ENCODE measurements at places on chromosomes 13 and 19.

GRCh38 chr19:947707-948539, 22.1 kb downstream of the ARID3A start:
- no peak for DNase-seq

- no peak for DNase-seq
These were observed 100.3 kb upstream of the WASF3 start for GRCh38 chr13:26457212-26457611.

DNA sequence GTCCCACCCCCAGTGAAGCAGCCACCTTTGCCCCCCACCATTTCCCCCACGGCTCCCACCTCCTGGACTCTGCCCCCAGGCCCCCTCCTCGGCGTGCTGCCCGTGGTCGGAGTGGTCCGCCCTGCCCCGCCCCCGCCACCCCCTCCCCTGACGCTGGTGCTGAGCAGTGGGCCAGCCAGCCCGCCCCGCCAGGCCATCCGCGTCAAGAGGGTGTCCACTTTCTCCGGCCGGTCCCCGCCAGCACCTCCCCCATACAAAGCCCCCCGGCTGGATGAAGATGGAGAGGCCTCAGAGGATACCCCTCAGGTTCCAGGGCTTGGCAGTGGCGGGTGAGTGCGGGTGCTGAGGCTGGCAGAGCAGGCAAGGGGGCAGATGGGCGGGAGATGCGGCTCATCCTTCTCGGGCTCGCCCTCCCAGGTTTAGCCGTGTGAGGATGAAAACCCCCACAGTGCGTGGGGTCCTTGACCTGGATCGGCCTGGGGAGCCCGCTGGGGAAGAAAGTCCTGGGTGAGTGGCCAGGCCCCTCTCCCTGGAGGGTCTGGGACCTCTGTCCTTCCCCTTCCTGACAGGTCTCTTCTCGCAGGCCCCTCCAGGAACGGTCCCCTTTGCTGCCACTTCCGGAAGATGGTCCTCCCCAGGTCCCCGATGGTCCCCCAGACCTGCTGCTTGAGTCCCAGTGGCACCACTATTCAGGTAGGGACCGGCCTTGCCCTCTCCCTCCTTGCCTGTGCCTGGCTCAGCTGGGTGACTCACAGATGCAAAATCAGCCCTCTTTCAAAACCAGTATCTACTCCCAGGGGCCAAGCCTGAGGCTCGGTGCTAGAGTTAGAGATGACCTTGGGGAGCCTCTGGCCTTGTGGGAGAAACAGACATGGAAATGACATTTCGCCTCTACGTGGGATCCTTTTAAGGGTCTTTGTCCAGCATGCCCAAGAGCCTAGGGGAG, 8.8 kb downstream of the IGFLR1 start:
- no peak for DNase-seq

DNA sequence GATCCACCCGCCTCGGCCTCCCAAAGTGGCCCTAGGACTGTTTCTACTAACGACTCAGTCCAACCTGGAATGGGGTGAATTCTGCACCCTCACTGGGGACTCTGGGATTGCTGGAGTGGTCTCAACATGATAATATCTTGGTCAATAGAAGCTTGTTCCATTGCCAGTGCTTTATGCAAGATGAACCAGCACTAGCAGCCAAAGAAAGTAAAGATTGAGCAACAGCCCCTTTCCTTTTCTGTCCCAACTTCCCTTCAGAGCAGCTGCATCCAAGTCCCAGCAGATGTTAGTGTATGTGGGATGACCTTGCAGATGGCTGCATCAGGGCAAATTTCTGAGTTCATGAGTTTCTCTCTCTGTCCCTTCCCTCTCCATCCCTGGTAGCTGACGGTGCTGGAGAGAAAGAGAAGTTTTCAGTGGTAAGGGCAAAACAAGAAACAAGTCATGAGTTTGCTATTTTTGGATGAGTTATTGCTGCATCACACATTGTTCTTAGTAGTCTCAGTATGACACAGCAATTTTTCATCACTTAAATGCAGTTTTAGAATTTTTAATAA, 183.6 kb upstream of the EDNRB start:
- peak; percentile 41 for DNase-seq

DNA sequence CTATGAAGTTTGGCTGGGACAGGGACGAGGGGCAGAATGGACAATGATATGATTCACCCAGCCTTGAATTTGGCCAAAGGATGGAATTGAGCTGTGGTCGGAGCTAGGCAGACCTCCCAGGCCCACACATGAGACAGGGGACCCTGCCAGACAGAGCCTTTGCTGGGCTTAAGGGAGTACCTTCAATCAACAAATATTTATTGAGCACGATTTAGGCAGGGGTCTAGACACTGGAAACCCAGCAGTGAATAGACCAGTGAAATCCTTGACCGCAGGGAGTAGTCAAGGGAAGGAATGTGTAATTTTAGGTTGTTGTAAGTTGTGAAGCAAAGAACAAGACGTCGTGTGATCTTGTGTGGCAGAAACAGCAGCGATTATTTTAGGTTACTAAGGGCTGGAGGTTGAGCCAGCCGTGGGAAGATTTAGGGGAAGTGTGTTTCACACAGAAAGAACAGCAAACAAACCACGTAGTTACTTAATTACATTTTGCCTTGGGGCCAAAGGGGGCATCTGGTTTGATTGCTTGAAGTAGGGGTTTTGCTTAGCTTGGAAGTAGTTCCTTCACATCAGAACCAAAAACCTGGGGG, 16.9 kb upstream of the AP1M2 start:
- no peak for DNase-seq

DNA sequence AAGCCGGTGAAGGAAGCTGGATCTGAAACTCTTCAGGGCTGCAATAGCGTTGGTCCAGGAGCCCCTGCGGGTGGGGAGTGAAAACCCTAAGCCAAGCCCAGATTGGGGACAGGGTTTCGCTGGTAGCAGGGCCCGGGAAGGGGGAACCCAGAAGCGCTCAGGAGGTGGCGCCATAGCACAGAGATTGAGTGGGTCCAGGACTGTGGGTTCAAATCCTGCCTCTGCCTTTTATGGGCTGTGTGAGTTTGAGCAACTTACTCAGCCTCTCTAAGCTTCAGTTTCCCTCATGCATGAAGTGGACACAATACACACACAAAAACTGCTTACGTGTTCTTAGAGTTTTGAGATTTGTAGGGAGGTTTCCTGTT, 8.3 kb upstream of the SYCN start:
- no peak for DNase-seq

- DNase-seq, result no peak
These were observed 73.9 kb upstream of the SLC10A2 start for GRCh38 chr13:103140001-103140671.

GRCh38 chr13:23469951-23470421, 36.5 kb upstream of the SACS start:
- peak; percentile 83 for DNase-seq

DNA sequence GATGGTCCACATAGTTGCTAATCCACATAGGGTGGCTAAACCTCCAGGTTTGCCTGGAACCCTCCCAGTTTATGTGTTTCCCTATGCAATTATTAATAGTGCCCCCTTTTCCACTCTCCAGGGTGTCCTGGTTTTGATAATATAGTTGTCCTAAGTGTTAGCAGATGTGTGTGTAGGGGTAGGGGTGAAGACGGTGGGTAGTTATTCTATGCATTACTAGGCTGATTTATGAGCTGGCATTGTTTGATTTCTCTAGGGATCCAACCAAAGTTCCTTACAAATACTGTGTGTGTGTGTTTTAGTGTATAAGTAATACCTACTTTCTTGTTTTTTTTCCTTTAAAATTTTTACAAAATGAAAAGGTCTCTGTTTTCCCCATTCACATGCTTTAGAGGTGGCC, 21.1 kb downstream of the GTF2F2 start:
- DNase-seq, result no peak

GRCh38 chr13:36130552-36131221, 495 bp downstream of the DCLK1 start:
- DNase-seq, result no peak

DNA sequence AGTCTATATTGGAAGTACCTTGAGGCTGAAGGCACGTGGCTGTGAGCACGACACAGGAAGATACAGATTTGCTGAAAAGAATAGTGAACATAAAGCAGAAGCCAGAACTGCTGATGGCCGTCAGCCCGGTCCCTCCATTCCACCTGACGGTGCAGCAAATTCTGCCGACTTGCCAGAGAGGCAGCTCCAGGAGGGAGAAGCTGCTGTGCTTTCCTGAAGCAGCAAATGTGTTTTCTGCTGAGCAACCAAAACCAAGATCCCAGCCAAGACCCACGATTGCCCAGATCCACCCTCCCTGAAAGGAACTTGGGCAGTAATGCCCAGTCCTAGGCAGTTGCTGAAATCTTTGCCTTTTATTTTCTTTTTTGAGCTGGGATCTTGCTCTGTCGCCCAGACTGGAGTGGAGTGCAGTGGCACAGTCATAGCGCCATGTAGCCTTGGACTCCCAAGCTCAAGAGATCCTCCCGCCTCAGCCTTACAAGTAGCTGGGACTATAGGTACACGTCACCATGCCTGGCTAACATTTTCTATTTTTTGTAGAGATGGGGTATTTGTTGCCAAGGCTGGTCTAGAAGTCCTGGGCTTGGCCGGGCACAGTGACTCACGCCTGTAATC, 7.0 kb upstream of the RCN3 start:
- no peak for DNase-seq

DNA sequence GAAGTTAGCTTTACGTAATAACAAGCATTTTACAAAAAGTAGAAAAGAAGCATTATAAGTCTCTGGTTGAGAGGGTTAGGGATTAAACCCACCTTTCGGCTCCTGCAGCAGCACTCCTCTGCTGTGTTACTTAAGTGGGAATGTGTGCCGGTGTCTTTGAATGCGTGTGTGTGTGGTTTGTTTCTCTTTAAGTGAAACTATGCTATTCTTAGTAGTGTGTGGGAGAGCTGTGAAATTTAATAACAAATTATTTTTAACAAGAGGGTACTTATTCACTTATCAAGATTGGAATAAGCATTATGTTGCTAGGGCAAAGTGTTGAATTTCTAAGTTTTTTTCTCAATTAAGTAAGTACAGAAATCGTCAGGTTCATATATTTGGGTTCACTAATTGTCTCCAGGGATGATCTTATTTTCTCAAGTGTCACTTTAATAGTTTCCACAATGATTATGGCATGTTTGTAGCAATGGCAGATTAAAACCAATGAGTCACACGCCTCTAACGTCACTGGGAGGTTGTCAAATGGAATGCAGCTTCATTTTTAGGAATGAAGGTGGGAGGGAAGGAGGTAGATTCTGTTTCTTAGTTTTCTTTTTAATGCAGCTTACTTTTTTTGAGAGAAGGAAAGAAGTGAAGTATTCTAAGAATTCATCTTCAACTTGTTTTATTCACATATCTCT, 151.3 kb downstream of the LMO7 start:
- DNase-seq, result peak; percentile 40

- no peak for DNase-seq
These were observed 10.5 kb downstream of the CYTH2 start for GRCh38 chr19:48479686-48480085.

DNA sequence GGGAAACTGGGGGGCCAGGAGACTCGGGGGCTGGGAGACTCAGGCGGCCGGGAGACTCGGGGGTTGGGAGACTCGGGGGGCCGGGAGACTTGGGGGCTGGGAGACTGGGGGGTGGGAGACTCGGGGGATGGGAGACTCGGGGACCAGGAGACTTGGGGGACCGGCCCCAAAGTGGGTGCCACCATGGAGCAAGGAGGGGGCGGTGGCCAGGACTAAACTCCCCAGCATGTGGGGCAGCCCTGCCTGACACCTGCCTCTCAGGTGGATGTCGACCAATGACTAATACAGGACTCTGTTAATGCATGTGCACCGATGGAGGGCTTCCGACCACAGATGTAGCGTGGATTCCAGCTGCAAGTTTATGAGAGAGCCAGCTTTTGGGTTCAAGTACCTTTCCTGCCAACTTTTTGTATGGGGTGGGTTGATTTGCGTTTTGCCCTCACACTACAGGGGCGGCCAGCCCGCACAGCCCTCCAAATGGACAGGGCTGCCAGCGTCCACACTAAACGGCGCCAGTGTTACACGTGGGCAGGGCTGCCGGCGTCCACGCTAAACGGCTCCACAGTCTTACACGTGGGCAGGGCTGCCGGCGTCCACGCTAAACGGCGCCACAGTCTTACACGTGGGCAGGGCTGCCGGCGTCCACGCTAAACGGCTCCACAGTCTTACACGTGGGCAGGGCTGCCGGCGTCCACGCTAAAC, 62.2 kb downstream of the RASA3 start:
- DNase-seq, result no peak

DNA sequence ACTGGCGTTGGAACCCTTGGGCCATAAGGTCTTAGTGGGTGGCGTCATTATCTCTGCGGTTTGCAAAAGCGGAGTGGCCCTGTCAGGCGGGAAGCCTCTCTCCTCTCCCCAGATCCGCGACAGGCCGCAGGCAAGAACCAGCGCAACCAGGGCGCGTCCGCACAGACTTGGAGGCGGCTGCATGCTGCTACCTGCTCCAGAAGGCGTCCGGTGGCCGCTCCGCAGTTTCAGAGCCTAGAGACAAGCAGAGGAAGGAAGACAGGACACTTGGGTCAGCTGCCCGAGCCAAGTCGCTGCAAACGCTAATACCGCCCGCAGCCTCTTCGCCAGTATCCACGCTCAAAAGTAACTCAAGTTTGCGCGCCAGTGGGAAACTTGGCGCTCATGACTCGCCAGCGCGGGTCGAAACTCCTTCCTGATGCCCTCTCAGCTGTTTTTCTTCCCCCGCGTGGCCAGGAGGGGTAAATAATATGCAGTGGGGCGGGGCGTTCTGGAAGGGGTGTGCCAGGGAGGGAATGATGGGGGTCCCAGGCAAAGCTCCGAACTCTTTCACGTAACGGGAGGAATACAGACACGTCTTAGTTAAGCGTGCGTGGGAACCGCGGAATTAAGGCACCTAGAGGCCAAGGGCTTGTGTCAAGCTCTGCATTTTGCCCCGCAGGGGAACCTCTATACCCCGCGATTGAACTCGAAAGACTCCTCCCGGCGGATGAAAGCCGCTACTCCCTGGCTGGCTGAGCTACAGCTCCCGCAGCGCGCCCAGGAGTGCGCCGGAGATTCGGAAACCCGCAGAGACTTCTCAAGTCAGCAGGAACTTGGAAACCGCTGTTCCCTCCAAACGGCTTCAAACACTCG, at the start of gene EDNRB:
Gene EDNRB, minus strand, starts transcription at position 441 of the 855 bp plus-strand sequence. Its CDS starts 258 bp downstream, at position 183.
- peak; percentile 23 for DNase-seq

DNA sequence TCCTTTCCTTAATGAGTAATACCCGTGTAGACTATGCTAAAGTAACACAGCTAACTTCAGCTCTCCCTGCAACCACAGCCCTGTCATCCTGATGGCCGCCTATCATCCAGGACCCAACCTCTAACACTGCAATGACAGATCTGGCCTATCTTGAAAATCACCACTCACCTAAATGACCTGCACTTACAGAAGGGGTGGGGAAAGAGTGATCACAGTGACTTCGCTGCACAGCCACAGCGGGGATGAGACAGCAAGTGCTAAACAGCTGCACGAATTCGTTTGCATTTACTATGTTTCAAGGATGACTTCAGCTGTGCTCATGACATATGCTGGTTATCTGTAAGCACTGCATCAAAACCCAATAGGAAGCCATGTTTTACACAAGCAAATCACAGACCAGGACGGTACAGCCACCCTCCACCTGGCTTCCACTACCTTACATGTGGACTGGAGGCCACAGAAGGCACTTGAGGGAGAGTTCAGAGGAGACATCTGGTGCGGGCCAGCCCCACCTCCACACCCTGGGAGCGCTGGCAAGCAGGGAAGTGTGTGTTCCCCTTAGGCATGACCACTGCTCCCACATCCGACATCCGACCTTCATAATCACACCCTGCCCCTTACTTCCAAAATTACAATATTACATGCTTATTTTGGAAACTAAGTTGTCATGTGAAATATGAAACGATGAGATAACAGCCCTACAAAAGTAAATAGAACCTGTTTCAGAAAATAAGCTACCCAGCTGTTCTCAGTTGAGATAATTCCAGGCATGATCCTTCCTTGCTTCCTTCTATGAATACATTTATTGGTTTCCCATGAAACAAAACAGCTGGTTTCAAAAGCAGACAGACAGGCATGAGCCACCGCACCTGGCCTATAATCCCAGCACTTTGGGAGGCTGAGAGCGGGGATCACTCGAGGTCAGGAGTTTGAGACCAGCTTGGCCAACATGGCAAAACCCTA, 95.7 kb downstream of the STK24 start:
- no peak for DNase-seq
